Breast epithelium (tissue), 4 donors: ENCODE measurements at places on chromosomes 11 and 22. TPM values are rescaled to one million over a fixed set of nuclear protein-coding genes. Genes with fewer than 3 reads are reported as not detected.

GRCh38 chr22:21719024-21719423 lies 16.6 kb downstream of the YPEL1 start:
- no peak overlapping the region for H3K27ac ChIP-seq
- no peak for DNase-seq
- H3K36me3 ChIP-seq: no peaks in the 10 kb centered on the region
- no peaks in the 10 kb centered on the region for H3K27me3 ChIP-seq
- H3K4me1 ChIP-seq: no peaks in the 10 kb centered on the region

DNA sequence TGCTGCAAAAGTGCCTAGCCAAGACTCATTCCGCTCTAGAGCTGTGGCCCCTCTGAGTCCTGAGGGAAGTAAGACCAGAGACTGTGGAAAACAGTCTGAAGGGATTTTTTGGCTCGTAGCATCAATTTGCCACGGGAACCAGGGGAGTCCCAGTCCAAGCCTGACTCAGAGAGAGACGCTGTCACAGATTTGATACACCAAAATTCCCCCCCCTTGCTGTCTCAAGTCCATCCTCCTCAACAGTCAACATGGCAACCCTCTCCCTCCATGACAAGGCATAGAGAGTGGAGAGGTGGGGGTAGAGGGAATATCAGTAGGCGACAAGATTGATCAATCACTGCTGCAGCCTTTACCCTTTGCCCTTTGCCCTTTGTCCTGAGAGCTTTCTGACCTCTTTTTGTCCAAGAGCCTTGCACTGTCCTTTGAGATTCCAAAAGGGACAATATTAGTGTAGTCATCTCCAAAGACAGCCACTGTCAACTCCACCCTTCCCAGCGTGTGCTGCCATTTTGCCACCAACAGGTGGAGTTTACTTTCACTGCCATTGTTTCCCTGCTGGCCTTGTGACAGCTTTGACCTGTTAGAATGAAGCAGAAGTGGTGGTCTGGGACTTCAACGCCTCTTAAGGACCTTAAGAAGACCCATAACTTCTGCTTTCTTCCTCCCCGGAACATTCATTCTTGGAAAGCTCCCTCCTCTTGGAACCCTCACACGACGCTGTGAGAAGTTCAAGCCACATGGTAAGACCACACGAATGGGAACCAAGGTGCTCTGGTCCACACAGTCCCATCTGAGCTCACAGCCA lies 7.3 kb downstream of the SLC15A3 start:
- H3K4me3 ChIP-seq: no peak overlapping the region
- DNase-seq: no peak
- H3K27me3 ChIP-seq: no peaks in the 10 kb centered on the region
- H3K4me1 ChIP-seq: peaks cover 8% of the 10 kb centered on the region

DNA sequence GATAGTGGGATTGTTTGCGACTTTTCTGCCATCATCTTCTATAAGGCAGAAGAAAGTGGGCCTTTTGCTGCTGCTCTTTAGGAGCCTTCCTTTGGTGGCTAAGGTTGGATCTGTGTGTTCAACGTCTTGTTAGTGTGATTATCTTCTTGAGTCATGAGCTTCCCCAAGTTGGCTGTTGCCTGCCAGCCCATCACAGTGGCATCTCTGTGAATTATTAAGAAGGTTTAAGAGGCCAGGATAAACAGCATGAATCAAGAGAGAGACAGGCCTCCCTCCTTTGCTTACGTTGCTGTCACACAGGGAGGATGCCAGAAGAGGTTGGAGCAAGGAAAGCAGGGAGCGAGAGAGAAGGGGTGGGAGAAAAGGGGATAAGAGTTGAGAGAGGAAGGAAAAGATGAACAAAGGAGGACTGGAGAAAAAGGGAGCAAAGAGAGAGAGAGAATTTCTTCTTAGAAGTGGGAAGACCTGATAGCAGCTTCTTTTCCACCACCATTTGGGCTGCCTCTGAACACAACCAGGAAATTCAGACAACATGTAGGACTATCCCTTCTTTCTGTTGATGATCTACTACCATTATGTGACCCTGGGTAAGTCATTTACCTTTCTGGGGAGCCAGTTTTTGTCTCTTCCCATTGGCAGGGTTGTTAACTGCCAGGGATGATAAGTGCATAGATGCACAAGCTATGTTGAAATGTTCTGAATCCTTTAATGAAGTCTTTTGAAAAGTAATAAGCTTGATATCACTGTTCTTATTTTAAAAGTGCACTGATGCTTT lies 126.5 kb downstream of the NAV2 start:
- no peaks in the 10 kb centered on the region for H3K4me1 ChIP-seq
- H3K27ac ChIP-seq: no peak overlapping the region
- no peak overlapping the region for H3K4me3 ChIP-seq
- H3K36me3 ChIP-seq: no peaks in the 10 kb centered on the region
- H3K27me3 ChIP-seq: no peaks in the 10 kb centered on the region
- DNase-seq: no peak

GRCh38 chr11:112004389-112004788 lies 20.8 kb upstream of the DLAT start:
- no peaks in the 10 kb centered on the region for H3K27me3 ChIP-seq
- H3K4me1 ChIP-seq: no peaks in the 10 kb centered on the region

DNA sequence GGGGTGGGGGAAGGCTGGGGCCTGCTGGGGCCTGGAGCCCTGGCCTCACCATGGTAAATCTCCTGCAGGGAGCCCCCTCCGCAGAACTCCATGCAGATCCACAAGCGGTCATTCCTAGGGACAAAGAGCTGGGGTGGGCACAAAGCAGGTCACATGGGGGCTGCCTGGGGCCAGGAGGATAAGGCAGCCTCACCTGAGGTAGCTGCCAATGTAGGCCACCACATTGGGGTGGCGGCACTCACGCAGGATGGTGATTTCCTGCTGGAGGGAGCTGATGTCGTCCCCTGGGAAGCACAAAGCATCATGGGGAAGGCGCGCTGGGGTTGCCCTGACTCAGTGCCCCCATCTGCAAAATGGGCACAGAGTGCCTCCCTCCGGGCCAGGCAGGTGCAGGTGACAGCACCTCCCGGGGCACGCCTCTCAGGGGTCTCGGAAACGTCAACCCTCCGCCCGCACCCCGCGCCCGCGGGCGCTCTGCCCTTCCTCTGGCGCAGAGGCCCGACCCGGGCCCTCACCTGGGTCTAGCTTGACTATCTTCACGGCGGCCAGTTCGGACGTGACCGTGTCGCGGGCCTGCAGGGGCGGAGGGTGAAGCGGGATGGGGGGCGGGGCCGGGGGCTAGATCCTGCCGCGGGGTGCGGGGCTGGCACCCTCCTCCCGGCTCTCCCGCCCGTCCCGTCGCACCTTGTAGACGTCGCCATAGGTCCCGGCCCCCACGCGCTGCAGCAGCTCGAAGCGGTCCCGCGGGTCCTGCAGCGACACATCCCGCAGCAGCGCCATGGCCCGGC lies 450 bp downstream of the MAP4K2 start:
- DNase-seq: no peak
- peak overlapping the region; percentile 67 for H3K4me3 ChIP-seq
- H3K27ac ChIP-seq: peak overlapping the region; percentile 75
- no peaks in the 10 kb centered on the region for H3K27me3 ChIP-seq
- H3K36me3 ChIP-seq: no peaks in the 10 kb centered on the region

GRCh38 chr11:11416502-11416901 lies 63.5 kb upstream of the CSNK2A3 start:
- no peaks in the 10 kb centered on the region for H3K36me3 ChIP-seq
- H3K4me3 ChIP-seq: no peak overlapping the region
- no peak overlapping the region for H3K27ac ChIP-seq
- no peak for DNase-seq
- H3K27me3 ChIP-seq: no peaks in the 10 kb centered on the region

GRCh38 chr11:76777876-76778275 lies 5.3 kb upstream of the TSKU start:
- H3K4me3 ChIP-seq: no peak overlapping the region
- no peak for DNase-seq
- no peaks in the 10 kb centered on the region for H3K36me3 ChIP-seq
- H3K27ac ChIP-seq: no peak overlapping the region
- H3K27me3 ChIP-seq: no peaks in the 10 kb centered on the region

DNA sequence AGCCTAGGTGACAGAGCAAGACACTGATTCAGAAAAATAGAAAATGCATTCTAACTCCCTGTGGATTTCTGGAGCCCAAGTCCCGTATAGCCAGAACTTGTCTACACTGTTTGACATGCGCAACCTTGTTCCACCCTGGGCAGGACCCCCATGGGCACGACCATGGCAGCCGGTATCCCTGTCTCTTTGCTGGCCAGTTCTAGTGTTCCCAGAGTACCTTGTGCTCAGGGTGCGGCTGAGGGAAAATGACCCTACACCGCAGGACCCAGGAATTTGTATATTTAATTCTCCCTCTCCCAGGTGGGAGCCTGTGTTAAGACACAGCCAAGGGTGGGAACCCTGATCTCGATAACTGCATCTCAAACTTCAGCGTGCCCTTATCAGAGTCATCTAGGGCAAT lies 36.7 kb upstream of the RIC3 start:
- no peak overlapping the region for H3K27ac ChIP-seq
- no peak for DNase-seq
- H3K4me3 ChIP-seq: no peak overlapping the region
- H3K4me1 ChIP-seq: no peaks in the 10 kb centered on the region
- H3K27me3 ChIP-seq: no peaks in the 10 kb centered on the region

DNA sequence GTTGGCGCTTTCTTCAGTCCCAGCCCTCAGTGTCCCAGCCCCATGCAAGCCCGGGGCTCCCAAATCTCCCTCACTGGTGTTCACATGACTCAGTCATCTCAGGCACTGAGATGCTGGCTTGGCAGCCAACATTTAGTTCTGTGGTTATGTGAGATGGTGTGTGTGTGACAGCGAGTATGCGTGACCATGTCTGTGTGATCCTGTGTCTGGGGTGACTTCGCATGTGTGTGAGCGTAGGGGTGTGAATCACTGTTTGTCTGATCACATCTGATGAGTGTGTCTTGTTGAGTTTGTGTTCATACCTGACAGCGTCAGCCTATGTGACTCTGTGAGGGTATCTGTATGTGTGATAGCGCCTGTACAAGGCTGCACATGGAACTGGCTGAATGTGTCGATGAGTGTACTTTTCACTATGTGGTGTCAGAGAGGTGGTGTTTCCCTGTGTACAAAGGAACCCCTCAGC lies 16.2 kb downstream of the CREB3L1 start:
- no peak overlapping the region for H3K4me3 ChIP-seq
- H3K36me3 ChIP-seq: no peaks in the 10 kb centered on the region
- no peaks in the 10 kb centered on the region for H3K4me1 ChIP-seq
- no peaks in the 10 kb centered on the region for H3K27me3 ChIP-seq
- no peak overlapping the region for H3K27ac ChIP-seq

The FOLR3 gene
- total RNA-seq: not detected

DNA sequence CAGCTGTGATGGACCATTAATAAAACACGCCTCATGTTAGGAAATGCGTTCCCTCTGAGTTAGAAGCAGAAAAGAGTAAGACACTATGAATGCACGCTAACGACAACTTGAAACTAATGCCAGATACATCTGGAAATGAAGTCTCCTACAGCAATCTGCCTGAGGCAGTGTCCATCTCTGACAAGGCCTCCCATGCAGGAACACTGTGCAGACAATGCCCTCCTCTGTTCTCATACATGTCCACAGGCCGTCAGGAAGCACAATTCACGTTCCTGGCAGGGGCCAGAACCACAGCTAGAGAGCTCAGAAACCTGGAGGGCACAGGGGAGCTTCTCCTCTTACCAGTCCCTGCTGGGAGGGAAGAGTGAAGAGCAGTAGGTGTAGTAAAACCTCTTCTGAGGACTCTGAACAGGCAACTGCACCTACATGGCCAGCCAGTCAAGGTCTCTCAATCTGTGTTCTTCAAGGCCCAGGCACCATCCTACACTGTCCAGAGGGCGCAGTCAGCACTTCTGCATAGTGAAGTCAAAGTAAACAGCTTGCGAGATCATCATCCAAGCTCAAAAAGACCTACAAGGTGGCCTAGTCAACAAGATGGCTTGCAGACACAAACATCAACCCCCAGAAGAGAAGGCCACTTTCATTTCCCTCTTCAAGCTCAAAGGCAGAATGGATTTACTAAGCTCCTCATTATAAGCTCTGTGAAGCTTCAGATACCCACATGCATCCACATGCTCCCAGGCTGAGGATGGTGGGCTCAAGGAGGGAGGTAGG lies 41.5 kb upstream of the CYP2D6 start:
- no peak overlapping the region for H3K27ac ChIP-seq
- no peak for DNase-seq
- no peaks in the 10 kb centered on the region for H3K36me3 ChIP-seq
- no peaks in the 10 kb centered on the region for H3K27me3 ChIP-seq
- H3K4me3 ChIP-seq: no peak overlapping the region

GRCh38 chr11:75815345-75816168 lies 547 bp downstream of the UVRAG start:
- H3K4me1 ChIP-seq: peaks cover 5% of the 10 kb centered on the region
- no peaks in the 10 kb centered on the region for H3K36me3 ChIP-seq
- H3K4me3 ChIP-seq: peak overlapping the region; percentile 95
- no peaks in the 10 kb centered on the region for H3K27me3 ChIP-seq

DNA sequence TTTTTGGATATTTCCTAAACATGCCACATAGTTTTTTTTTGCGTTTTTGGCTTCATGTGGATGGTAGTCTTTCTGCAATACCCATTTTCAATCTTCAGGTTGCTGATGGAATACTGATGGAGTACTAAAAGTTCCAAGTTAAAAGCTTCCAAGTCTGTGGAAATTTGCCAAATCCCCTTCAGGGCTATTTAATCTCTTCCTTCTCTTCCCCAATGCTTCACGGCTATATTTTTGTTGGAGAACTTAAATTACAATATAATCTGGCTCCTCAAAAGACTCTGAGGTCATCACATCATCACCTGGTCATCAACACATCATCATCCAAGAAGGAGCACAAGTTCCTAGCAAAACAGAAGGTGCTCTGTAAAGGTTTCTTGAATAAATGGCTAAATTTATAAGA lies 881.0 kb upstream of the TENM4 start:
- no peaks in the 10 kb centered on the region for H3K4me1 ChIP-seq
- H3K4me3 ChIP-seq: no peak overlapping the region
- no peak for DNase-seq
- H3K27ac ChIP-seq: no peak overlapping the region
- no peaks in the 10 kb centered on the region for H3K27me3 ChIP-seq
- H3K36me3 ChIP-seq: no peaks in the 10 kb centered on the region

- H3K27ac ChIP-seq: peak overlapping the region; percentile 96
- no peaks in the 10 kb centered on the region for H3K27me3 ChIP-seq
- DNase-seq: no peak
- H3K4me3 ChIP-seq: peak overlapping the region; percentile 78
- H3K4me1 ChIP-seq: no peaks in the 10 kb centered on the region
- no peaks in the 10 kb centered on the region for H3K36me3 ChIP-seq
These were observed 2.8 kb downstream of the CRYAB start for GRCh38 chr11:111908639-111909305.
